ENCODE measurements at places on chromosomes 4 and X.

- peak; percentile 43 for DNase-seq
Observed at GRCh38 chr4:78517050-78517652, 34.4 kb upstream of the ANXA3 start.

DNA sequence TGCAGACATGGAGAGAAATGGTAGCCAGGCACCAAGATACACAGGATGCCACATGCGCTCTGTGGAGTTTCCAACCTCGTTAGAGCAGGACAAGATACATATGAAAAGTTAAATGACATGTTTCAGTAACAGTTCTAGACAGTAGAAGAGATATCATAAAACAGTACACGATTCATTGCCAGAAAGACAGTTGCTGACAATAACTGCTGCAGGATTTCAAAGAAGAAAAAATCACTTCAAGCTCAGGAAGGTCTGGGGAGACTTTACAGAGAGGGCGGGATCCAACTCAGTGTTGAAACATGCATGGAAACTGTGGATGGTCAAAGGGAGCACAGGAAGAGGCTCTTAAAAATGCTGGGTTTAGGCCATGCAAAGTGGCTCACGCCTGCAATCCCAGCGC, 31.0 kb downstream of the DCTD start:
- no peak for DNase-seq

DNA sequence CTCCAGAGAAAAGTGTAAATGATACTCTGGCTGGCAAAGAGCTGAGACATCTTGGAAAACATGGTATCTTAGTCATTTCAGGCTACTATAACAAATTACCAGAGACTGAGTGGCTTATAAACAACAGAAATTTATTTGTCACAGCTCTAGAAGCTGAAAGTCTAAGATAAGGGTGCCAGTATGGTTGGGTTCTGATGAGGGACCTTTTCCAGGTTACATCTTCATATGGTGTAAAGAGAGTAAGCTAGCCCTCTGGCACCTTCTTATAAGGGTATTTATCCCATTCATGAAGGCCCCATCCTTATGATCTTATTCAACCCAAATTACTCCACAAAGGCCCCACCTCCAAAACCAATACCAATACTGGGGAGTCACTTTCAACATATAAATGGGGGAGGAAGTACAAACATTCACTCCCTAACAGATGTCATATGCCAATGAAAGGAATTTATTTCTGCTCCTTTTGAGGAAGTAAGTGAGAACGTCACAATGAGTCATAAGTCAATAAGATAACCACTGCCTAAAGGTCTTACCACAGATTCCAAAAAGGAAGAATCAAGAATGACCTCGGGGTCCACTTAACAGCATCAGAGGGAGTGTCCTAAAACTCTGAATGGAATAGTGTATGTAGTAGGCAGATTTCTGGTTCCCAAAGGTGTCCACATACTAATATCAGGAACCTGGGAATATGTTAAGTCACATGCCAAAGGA, 246.6 kb downstream of the OPHN1 start:
- DNase-seq: peak; percentile 58

DNA sequence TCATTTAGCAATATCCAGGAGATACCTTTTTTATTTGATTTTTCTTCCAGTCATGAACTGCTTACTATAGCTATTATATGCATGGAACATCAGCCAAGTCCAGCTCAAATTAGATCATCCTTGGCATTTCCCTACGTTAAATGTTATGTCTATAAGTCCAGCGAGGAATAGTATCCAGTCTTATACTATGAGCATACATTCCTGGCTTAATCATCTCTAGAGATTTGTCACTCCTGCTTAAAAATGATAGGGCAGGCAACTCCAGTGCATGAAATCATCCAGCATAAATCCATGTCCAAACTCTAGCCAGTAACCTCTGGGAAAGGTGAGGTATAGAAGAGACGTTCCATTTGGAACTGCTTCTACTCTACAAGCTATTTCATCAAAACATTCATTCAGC, 126.7 kb upstream of the VCX2 start:
- peak; percentile 72 for DNase-seq

- DNase-seq: no peak
Observed at GRCh38 chr4:8199594-8200301, 658 bp downstream of the SH3TC1 start.

DNA sequence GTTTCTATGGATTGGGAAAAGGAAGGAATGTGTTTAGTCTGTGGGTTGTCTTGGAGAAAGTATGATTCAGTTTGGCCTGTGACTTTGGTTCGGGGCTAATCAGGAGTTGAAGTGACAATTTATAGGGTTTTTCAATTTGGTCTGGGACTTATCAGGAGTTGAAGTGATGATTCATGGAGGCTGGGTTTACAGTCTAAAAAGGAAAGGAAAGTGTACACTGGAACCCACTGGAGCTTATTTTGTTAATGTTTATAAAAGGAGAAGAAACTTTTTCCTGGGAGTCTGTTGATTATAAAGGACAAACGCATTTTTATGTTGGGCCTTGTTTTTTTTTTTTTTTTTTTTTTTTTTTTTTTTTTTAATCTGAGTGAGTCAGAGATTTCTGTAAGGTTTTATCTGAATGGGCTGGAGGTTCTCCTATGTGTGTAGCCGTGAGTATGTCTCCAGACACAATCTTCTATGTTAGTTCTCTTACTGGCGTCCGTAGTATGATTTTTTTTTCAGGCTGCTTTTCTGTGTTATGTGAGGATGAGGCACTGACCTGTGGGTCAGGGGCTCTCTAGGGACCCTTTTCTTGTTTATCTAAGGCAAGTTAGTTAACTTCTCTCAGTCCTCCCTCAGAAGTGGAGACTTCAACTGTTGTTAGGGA, 33.0 kb upstream of the RAB9B start:
- peak; percentile 24 for DNase-seq

DNA sequence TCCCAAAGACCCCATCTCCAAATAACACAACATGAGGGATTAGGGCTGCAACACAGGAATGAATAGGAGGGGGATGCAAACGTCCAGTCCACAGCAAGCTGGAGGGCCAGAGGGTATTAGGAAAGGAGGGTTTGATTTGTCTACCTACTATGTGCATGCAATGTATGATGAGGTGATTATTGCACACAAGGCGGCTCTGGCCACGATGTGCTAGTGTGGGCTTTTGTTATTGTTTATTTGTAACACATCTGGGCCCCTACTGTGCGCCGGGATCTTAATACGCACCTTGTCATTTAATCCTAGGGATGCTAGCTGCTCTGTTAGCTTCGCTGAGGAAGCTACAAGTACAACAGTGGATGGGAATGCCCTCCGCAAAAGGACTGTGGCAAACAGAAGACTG, 19.5 kb downstream of the SH3KBP1 start:
- no peak for DNase-seq

GRCh38 chr4:152256996-152257395, 278.9 kb downstream of the FBXW7 start:
- no peak for DNase-seq

All from fibroblast of skin of back (primary cell).